ENCODE measurements at places on chromosomes 1 and 21.

DNA sequence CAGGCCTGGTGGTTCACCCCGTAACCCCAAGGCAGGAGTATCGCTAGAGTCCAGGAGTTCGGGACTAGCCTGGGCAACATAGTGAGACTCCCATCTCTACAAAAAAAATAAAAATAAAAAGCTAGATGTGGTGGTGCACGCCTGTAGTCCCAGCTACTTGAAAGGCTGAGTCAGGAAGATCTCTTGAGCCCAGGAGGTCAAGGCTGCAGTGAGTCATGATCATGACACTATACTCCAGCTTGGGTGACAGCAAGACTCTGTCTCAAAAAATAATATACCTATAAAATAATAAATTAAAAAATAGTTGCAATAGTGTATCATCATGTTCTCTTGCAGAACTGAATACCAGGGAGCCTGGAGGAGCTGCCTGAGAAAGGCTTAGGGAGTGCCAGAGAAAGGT, 19.9 kb upstream of the TMEM39B start:
- DNase-seq: no peak

DNA sequence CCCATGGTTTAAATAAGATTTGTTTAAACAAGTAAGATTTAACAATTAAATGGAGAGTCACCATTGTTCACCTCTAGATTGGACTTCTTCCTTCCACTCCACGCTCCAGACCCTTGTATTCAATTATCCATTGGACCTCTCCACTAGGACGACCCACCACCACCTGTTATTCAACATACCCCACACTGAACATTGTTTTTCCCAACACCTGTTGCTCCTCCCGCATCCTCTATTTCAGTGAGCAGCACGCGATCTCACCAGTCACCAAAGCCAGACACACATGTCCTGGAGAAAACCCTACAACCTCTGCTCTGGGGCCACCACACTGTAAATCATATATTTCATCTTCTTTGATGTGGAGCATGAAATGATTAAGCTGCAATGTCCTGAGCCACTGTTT, 28.6 kb downstream of the ATP8B2 start:
- no peak for DNase-seq

- DNase-seq: no peak
Observed at GRCh38 chr1:230569201-230569600, 73.1 kb upstream of the COG2 start.

DNA sequence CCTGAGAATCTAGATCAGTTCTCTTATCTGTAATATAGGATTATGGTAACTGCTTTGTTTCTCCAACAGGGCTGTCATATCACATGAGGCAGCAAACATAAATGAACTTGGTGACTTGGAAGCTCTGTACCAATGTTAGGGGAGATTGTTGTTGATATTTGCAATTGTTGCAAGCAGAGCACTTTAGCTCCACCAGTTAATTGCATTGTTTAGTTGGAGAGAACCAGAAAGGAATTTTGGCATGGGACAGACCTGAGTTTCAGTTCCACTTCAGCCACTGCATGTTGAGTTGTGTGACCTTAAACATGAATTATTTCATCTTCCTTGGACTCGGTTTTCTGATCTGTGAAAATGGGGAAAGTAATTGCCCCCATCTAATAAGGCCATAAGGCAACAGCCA, 142.3 kb upstream of the JUN start:
- DNase-seq: no peak

DNA sequence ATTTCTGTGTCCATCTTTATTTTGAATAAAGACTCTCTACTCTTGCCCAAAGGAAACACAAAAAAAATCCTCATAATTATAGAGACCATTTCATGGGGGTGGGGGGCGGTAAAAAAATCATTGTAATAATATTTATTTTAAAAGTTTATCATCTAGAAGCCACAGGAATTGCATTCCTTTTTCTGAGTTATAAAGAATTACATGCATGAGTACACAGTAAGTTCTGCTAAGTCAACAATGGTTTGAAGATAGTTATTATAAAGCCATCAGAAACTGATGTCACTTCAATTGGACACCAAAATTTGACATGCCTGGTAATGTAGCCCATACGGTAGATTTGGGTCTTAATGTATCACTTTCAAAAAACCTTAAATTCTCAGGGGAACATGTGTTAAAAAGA, 478.1 kb upstream of the NR5A2 start:
- no peak for DNase-seq

- no peak for DNase-seq
Observed at GRCh38 chr1:200733907-200734306, 4.8 kb upstream of the CAMSAP2 start.

DNA sequence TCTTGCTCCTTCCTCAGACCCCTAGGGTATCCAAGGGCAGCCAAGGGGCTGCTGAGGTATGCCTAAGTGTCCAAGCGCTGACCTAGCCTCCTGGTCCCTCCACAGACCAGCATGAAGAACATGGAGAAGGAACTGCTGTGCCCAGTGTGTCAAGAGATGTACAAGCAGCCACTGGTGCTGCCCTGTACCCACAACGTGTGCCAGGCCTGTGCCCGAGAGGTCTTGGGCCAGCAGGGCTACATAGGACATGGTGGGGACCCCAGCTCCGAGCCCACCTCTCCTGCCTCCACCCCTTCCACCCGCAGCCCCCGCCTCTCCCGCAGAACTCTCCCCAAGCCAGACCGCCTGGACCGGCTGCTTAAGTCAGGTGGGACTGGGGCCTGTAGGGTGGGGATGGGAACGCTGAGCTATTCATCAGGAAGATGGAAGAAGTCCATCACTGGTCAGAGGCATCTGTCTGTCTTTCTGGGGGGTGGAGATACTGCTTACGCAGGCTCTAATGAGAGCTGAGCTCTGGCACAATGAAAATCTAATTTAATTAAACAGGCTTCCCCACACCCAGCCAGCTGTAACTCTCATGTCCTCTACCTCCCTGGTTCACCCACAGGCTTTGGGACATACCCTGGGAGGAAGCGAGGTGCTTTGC, 1.8 kb downstream of the TRIM46 start:
- DNase-seq: no peak

DNA sequence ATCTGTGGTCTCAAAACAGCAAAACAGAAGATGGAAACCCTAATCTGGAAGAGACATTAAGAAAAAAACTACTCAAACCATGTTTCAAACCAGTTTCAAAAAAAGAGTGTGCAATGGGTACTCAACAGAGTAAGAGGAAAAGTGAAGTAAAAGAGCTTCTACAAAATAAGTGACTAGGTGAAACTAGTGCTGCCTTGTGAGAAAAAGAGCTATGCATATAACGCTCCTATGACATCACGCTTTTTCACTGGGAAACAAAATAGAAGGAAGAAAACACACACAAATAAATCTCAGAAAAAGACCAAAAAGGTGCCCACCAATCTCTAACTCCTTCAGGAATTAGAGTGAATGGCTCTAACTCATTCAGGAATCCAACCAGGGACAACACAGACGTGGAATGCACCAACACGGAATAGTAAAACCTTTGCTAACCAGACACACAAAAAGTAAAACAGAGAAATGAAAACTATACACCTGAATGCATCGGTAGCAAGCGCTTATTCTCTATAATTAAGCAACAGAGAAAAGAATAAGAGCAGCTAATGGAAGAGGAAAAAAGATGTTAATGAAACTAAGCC, 1.3 kb downstream of the FOXJ3 start:
- DNase-seq: no peak

- DNase-seq: no peak
Observed at GRCh38 chr1:245685111-245685810, 530.5 kb downstream of the KIF26B start.

DNA sequence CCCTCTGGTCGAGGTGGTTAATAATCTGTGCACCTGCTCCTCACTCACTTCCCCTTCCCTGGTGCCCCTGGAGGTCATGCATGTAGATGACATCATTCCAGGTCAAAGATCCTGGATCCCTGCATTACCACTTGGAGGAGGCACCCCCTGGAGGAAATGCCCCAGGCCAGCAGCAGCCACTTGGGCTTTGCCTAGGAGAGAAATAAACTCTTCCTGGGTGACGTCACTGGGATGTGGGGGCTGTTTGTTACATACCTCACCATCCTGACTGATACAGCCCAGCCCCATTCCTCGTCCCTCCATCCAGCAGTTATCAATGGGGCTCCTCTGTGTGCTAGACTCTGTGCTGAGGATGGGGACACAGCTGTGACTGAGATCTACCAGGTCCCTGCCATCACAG, 433.6 kb downstream of the PTPRU start:
- no peak for DNase-seq

DNA sequence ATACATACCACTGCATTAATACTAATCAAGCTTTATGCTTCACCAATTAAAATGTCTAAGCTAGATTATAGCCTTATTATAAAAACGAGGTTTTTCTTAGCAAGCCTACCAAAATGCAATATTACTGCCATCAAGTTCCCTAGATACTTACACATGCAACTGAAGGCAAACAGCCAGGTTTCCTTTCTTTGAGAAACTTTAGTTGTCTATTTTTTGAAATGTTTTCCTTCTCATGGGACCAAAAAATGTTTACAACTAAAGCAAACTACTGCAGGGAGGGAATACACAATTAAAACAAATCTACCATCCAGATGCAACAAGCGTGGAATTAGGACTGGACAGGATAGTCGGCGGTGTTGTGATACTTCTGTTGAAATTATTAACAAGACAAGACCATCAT, 1.3 kb downstream of the ZNF644 start:
- no peak for DNase-seq

DNA sequence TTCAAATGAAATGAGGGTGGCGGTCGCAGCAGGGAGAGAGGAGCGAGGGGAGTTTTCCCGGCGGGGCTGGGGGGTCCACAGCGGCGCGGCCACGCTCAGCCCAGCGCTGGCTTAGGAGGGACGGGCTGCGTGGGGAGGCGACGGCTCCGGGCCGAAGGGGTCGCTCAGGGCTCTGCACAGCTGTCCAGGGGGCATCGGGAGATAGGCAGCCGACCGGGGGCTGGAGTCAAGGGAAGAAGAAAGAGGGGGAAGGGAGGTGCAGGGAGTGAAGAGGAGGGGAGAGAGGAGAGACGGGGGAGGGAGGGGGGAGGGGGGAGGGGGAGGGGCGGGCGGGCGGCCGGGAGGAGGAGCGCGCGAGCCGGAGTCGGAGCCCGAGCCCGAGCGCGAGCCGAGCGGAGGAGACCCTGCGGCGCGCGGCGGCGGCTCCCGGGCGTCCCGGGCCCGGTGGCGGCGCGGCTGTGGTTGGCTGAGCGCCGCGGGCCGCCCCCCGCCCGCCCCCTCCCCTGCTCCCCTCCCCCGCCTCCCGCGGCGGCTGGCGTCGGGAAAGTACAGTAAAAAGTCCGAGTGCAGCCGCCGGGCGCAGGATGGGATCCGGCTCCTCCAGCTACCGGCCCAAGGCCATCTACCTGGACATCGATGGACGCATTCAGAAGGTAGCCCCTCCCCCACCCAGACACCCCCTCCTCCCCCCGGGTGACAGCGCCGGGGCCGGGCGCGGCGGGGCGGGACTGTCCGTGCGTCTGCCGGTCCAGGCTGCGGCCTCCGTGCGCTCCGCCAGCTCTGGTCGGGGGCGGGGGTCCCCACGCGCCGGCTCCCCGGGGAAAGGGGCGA, at the start of gene PDE9A:
TSS of gene PDE9A (plus strand) at position 391 of the 831 bp plus-strand sequence. CDS start at position 585, 194 bp downstream.
- DNase-seq: no peak

DNA sequence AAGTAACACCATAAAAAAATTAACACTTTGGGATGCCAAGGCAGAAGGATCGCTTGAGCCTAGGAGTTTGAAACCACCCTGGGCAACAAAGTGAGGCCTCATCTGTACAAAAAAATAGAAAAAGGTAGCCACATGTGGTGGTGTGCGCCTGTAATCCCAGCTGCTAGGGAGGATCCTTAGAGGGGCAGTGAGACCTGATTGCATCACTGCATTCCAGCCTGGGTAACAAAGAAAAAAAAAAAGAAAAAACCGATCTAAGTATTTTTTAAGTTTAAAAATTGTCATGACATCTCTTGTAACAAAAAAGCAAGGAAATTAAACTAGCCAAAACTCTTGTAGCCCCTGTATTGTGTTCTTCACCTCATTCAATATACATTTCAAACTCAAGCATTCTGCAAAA, 39.5 kb downstream of the ZZZ3 start:
- no peak for DNase-seq

DNA sequence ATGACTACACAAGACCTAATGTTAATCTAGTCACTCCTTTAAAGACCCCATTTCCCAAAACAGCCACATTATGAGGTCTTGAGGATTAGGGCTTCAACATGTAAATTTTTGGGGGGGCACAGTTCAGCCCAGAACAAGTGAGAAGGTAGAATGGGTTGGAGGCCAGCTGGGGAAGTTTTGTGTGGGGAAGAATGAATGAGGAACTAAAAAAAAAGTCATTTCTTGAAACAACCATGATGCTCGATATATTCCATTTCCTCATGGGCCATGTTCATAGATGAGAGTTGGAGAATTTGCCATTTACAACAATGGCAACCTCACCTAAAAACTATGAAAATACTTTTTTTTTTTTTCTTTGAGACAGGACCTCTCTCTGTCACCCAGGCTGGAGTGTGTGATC, 14.5 kb downstream of the NLRP3 start:
- no peak for DNase-seq

DNA sequence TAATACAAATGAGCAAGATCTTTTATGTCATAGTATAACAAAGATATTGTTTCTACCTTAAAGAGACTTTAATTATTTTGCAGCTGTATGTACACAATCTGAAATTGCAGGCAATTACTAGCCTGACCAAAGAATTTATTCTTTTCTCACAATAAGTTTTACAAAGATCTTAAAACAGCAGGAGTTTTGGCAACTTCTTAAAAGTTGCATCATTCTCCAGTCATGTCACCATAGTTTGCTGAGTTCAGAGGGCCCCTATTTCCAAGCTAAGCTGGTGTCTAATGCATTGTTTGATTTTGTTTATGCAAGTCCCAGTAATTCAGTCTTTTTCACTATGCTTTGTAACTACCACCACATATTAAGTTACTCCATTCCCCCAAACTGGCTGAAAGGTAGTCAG, 114.8 kb downstream of the DNAH14 start:
- no peak for DNase-seq

GRCh38 chr1:31297277-31298247, 730 bp downstream of the ZCCHC17 start:
- no peak for DNase-seq
